Suppressor macrophage treated with lipopolysaccharide for 1 hour (primary cell): ENCODE measurements at places on chromosomes 3 and 15.

DNA sequence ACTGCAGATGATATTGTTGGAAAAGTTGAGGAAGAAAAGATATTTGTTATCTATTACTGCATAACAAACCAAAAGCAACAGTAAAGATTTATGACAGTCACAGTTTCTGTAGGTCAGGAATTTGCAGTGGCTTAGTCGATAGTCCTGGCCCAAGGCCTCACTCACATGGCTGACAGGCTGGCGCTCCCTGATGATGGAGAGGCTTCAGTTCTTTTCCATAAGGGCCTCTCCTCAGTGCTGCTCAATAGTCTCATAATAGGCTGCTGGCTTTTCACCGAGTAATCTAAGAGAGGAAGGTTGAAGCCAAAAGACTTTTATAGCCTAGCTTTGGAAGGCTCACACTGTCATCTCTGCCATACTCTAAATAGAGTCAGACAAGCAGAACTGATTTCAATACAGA, 17.7 kb downstream of the IREB2 start:
- DNase-seq, result no peak

GRCh38 chr3:63135367-63135766, 142.7 kb upstream of the SYNPR start:
- DNase-seq, result no peak

- DNase-seq, result no peak
Observed at GRCh38 chr3:35927441-35927840, 288.1 kb downstream of the ARPP21 start.

- no peak for DNase-seq
Observed at GRCh38 chr3:64088408-64089205, 65.3 kb upstream of the PSMD6 start.

GRCh38 chr3:117281371-117281770, 571.8 kb downstream of the TUSC7 start:
- DNase-seq, result no peak

- peak; percentile 76 for DNase-seq
Observed at GRCh38 chr15:54519577-54519976, 541.3 kb downstream of the UNC13C start.

DNA sequence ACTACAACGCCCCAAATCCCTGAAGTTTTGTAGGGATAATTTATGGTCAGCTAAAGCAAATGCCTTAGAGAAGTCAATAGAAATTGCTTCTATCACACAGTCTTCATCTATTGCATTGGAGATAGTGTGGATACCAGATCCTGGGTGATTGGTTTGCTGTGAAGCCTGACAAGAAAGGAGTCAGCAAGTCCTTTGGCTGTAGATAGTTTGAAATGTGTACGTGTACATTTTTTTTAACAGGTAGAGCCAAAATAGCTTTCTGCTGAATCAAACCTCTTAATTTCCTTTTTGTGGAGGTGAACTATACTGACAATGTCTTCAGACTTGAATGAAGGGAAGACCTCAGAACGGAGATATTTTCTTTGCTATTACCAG, 312.3 kb downstream of the ZBBX start:
- no peak for DNase-seq

- peak; percentile 41 for DNase-seq
Observed at GRCh38 chr3:107206141-107206540, 171.1 kb upstream of the CCDC54 start.

- no peak for DNase-seq
Observed at GRCh38 chr15:75590239-75590638, 11.1 kb upstream of the PTPN9 start.

DNA sequence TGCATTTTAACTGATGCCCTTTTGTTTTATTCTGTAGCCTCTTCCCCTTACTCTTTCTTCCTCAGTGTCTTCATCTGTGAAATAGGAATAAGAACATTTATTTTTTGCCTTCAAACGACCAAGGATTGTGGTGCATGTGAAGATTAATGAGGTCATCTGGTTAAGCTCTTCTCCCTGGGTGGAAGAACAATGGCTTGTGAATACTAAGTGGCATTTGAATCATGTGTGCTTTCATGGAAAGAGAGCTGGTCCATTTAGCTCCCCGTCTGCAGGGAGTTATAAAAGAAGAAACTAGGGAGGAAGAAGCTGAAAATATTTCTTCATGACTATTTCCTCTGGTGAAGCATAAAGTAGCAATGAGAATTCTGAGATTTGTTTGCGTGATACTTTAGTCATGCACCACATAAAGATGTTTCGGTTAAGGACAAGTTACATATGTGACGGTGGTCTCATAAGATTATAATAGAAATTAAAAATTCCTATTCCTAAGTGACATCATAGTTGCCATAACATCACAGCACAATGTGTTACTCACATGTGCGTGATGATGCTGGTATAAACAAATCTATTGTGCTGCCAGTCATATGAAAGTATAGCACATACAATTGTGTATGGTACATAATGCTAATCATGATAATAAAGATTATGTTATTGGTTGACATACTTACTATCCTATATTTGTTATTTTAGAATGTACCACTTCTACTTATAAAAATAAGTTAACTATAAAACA, 374.3 kb downstream of the RBMS3 start:
- no peak for DNase-seq

- DNase-seq, result peak; percentile 79
Observed at GRCh38 chr15:69167218-69167846, 6.9 kb downstream of the GLCE start.

DNA sequence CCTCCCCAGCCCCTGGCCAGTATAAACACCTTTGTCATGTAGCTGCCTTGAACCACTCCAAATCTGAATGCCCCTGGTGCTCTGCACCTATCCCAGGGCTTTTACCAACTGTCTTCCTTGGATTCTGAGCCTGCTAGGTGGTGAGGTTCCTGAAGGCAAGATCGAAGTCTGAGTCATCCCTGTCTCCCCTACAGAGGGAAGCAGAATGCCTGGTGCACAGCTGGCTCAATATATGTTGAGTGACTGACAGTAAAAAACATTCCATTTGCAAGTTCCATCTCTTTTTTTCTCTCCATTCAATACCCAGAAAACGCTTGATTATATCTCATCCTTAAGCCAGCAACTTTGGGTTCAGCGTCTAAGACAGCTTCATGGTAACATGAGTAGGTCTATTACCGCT, 24.7 kb downstream of the SLC24A1 start:
- DNase-seq, result no peak

- DNase-seq, result no peak
Observed at GRCh38 chr3:42717306-42717705, 14.7 kb upstream of the HHATL start.

- DNase-seq, result no peak
Observed at GRCh38 chr15:66401130-66402021, 14.7 kb downstream of the MAP2K1 start.

DNA sequence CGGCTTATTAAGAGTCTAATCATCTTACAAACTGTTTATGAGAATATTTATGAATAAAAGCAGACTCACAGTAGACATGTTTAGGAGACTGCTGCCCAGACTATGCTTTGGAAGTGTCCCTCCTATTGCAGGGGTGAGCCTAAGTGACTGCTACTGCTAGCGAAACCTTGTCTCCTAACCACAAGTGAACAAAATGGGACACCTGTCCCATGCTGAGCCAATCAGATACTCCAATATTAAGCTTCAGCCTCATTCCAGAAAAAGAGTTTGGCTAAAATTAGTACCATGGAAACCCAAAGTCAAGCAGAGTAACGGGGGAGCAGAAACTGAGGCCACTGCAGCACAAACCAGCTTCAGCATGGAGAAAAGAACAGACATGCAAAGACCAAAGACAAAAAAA, 4.6 kb downstream of the DENND6A start:
- DNase-seq, result no peak

- no peak for DNase-seq
Observed at GRCh38 chr3:115698851-115699591, 75.7 kb downstream of the GAP43 start.

GRCh38 chr3:72604328-72604727, 243.9 kb downstream of the SHQ1 start:
- no peak for DNase-seq

DNA sequence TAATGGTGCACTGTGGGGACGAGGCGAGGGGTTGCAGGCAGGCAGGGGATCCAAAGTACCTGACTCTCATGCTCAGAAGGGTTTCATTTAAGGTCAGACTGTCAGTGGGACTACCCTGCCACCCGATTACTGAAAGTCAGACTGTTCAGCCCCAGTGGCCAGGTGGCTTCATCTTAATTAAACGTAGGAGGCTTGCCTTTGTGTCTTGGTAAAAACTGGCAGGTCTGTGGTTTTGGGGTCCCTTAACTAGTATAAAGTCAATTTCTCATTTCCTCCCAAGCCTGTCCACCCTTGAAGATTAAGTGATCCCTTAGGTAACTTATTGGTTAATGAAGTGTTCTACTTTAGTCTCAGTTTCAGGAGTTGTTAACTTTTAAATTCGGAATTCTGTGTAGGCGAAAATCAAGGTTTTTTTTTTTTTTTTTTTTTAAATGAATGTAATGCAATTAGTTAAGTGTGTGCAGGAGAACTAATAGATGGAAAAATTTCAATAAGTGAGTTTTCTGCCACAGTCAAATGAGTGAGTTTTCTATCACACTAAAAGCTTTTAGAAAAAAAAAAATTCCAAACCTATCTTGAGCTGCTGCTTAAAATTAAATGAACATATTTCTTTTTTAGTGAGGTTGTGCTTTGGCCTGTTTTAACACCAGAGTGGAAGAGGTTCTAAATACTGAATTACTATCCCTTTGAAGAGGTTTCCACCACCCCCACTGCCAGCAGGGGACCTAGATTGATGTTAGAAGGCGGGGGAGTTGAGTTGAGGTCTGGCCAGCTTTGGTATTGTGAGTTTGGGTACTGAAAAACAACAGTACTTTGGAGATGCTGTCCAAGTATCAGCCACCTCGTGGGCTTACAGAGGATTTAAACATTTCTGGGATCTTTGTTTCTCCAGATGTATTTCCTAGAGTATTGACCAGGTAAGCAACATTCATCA, 15.2 kb downstream of the ITPR1 start:
- no peak for DNase-seq

DNA sequence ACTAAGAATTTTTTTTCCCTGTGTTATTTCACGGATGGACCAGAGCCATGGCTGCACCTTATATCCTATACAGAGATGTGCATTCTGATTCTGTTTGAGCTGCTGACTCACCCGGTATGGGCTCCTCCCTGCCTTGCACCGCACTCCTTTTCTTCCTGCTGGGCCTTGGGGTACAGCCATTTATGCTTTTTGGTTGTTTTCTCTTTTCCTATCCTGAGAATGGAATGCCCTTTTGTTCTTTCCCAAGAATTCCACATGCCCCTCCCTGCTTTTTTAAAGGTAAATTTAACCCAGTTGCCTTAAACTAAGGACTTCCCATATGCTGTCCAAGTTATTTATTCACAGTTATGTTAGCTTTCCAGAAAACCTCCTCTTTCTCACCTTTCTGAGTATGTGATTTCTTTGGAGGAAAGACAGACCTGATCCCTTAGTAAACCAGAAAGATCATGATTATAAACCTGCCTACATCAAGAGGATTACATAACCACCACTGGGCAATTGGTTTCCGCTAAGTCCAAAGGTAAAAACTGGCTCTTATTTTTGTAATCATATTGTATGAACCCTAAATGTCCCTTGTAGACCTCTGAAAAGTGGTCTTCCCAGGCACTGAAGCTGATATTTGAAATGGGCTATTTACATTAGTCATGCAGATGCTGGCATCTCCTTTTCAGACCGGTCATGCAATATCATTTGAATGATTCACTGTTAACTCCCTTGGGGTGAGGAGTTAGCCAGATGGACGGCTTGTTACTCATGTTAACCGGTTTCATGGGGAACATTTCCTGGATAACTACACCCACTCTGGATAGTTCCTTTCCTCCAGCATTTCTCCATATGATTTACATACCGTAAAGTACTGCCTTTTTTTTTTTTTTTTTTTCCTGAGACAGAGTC, 45.5 kb downstream of the TMOD3 start:
- peak; percentile 89 for DNase-seq

- DNase-seq, result no peak
Observed at GRCh38 chr3:12956316-12956660, 114.9 kb upstream of the RPL32 start.

GRCh38 chr3:31241533-31241932, 291.2 kb upstream of the STT3B start:
- DNase-seq, result no peak

GRCh38 chr15:100346866-100347512, 5.2 kb upstream of the ADAMTS17 start:
- no peak for DNase-seq

- DNase-seq, result no peak
Observed at GRCh38 chr15:85172846-85173490, 191.3 kb downstream of the PDE8A start.

GRCh38 chr3:19735111-19735510, 198.9 kb downstream of the EFHB start:
- no peak for DNase-seq

DNA sequence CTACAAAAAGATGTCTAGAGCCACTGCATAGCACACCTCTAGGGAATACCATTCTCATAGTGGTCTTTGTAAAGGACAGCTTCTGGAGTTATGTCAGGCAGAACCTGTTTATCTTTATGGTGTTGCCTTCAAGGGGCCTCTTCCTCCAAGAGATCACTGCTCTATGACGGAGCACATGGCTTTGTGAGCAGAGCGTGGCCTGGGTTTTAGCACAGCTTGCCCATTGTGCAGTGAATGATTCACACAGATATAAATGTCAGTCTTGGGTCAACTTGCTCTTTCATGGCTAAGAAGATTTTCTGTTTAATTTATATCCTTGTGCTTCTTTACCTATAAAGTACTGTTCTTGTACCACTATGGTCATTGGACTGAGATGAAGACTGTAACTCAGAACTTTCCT, 41.5 kb upstream of the RBMS3 start:
- no peak for DNase-seq

DNA sequence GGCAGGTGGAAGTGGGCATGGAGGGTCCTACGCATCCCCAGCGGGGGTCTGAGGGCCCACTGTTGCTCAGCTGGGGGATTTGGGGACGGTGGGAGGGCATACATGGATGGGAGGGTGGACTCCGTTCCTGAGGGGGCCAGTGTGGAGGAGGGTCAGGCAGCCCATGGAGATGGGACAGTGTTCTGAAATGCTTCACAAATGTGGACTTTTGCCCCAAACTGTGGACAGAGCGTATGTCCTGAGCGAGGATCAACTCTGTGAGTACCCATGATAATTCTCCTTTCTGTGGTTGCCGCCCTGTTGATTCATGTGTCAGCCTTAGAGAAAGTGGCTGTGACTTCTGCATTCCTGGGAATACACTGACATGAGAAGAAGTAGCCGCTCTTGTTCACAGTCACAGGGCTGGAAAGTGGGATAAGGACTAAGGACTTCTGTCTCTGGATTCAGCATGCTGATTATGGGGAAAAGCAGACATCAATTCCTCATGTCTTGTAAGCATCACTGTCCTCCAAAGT, 33.4 kb downstream of the SMAD3 start:
- peak; percentile 78 for DNase-seq

DNA sequence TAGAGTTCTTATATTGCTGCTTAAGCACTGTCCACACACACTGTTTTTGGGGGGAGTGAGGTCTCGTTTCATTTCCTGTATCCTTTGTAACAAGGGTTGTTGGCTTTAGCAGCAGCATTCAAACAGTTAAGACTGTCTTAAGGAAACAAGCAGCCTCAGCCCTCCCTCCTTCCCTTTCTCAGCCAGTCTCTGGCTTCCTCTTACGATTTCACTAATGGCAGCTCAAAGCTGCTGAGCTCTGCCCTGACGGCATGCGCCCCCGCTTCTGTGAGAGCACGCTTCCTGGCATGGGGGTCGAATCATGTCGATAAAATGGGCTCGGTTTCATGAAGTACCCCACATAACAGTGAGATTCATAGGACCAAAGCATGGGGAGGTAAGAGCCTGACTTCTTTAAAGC, 105.0 kb downstream of the KLHL25 start:
- DNase-seq, result peak; percentile 82
